ENCODE measurements at places on chromosomes 16 and 17.

DNA sequence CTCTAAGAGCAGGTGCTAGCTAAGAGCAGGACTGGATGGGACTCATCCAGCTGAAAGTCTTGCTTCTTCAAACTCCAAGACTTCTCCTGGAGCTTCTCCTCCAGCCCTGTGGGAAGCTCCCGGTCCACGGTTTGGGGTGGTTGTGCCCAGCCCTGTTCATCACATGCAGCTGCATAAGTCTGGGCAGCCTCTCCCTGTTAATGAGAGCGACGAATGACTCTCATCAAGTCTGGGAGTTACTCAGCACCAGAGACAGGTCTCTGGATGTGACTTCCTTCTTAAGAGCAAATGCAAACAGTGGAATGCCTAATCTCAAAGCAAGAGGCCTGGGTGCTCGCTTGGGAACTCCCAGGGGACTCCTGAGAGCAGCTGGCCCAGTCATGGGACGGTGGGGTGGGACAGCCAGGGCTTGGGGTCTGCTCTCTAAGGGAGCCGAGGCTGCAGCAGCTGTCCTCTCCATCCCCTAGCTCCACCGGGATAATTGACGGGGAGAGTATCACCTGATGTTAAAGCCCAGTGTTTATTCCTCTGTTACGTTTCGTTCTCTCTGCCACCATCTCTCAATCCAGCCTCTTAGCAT is 35.3 kb upstream of the CRHR1 start:
- no peak for DNase-seq

- no peak for DNase-seq
Measured at GRCh38 chr16:66093191-66093590, 273.3 kb upstream of the CDH5 start.

DNA sequence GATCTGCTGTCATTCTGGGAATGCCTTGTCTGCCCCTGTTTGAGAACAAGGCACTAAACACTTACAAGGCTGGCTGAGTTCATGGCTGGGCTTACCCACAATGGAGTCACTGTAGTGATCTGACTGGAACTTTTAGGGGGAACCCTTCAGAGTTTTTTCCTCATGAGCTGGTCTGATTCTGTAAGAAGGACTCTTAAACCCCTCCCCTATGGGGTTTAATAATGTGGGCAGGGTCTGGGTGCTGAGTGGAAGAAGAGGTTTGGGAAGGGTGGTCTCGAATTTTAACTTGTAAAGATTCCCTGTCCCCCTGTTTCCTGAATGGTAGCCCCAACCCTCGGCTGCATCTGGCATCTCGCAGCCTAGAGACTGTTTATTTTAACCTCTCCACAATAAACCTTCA is 30.6 kb downstream of the OSBPL7 start:
- no peak for DNase-seq

- no peak for DNase-seq
Measured at GRCh38 chr16:49608098-49608497, 234.5 kb downstream of the C16orf78 start.
